ENCODE measurements at places on chromosomes 2 and 18. TPM values are rescaled to one million over a fixed set of nuclear protein-coding genes. Genes with fewer than 3 reads are reported as not detected.

- H3K4me3 ChIP-seq: no peak overlapping the region
- H3K36me3 ChIP-seq: no peaks in the 10 kb centered on the region
- no peak overlapping the region for H3K27ac ChIP-seq
- no peaks in the 10 kb centered on the region for H3K4me1 ChIP-seq
Measured at GRCh38 chr2:142834021-142834420, 43.4 kb upstream of the KYNU start.

CCDC178 gene
- not detected for total RNA-seq

PSD4 gene
- total RNA-seq: 1.3 TPM

- H3K27ac ChIP-seq: no peak overlapping the region
- H3K4me3 ChIP-seq: no peak overlapping the region
- no peaks in the 10 kb centered on the region for H3K27me3 ChIP-seq
- no peaks in the 10 kb centered on the region for H3K36me3 ChIP-seq
- H3K4me1 ChIP-seq: no peaks in the 10 kb centered on the region
Measured at GRCh38 chr2:234650911-234651310, 154.0 kb upstream of the ARL4C start.

- no peak for DNase-seq
- H3K4me3 ChIP-seq: no peak overlapping the region
- no peaks in the 10 kb centered on the region for H3K36me3 ChIP-seq
- no peaks in the 10 kb centered on the region for H3K4me1 ChIP-seq
Measured at GRCh38 chr18:11937874-11938478, 29.9 kb upstream of the MPPE1 start.

UGT1A5 gene
- total RNA-seq: not detected

- H3K36me3 ChIP-seq: no peaks in the 10 kb centered on the region
- H3K4me3 ChIP-seq: no peak overlapping the region
- no peak overlapping the region for H3K27ac ChIP-seq
- no peaks in the 10 kb centered on the region for H3K27me3 ChIP-seq
- H3K4me1 ChIP-seq: no peaks in the 10 kb centered on the region
Measured at GRCh38 chr2:189592353-189592984, 11.9 kb upstream of the SLC40A1 start.

- no peak overlapping the region for H3K27ac ChIP-seq
- H3K36me3 ChIP-seq: no peaks in the 10 kb centered on the region
- H3K27me3 ChIP-seq: no peaks in the 10 kb centered on the region
- no peak overlapping the region for H3K4me3 ChIP-seq
Measured at GRCh38 chr2:102436323-102436722, 13.4 kb downstream of the IL18RAP start.

- peaks cover 2% of the 10 kb centered on the region for H3K4me1 ChIP-seq
- H3K4me3 ChIP-seq: no peak overlapping the region
- no peak for DNase-seq
- H3K27me3 ChIP-seq: no peaks in the 10 kb centered on the region
- no peak overlapping the region for H3K27ac ChIP-seq
Measured at GRCh38 chr18:56414357-56414756, 224.0 kb downstream of the TXNL1 start.

DNA sequence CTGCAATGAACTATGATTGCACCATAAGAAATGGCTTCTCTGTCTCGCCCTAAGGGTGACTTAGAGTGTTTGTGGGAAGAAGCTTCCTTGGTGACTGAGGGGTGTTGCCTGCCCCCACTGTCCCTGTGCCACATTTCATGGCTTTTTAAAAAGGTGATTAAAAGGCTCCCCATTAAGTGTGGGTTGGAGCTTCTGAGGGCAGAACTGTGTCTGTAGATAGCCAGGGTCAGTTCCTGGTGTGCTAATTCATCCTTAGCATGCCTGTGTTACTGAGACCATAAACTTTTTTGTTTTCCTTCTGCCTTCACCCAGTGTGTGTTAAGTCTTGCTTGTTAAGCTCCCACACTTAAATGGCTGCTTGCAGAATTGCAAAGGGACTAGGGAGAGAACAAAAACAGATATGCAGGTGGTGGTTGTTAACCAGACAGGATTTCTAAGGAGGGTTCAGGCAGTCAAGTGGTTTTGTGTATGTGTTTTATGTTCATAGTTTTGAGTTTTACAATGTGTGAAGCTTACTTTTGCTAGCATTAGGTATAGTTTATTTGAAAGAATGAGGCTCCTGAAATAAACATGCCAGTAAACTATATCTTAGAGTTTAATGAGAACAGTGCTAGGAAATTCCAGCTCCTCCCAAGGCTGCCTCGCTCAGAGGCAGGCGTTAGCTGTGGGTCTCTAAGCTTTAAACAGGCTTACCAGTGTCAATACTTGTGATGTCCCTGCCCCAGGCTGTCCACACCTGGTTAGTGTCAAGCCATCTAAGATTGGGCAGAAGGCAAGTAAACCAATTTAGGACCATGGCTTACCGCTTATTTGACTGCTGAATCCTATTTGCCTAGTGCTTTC, 14.5 kb downstream of the CERS6 start:
- peaks cover 23% of the 10 kb centered on the region for H3K4me1 ChIP-seq
- no peak for DNase-seq
- no peak overlapping the region for H3K4me3 ChIP-seq
- no peaks in the 10 kb centered on the region for H3K27me3 ChIP-seq
- H3K27ac ChIP-seq: no peak overlapping the region

DNA sequence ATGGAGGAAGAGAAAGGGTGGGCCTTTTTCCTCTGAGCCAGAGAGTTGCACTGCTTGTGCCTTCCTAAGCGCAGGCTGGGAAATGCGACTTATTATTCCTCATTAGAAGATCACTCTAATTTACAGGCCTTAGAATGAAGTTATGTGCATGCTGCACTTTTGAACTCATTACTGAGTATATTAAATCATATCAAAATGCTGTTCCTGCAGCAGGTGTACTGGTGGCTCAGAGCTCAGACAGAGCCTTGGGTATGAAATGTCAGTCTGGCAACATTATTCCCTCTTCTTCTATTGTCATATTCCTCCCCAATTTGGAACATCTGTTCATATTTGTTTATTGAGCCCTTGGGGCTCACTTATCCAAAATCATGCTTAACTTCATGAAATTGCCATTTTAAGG, 85.5 kb downstream of the ADCYAP1 start:
- H3K4me1 ChIP-seq: peaks cover 5% of the 10 kb centered on the region
- no peak overlapping the region for H3K4me3 ChIP-seq
- H3K36me3 ChIP-seq: no peaks in the 10 kb centered on the region
- H3K27me3 ChIP-seq: no peaks in the 10 kb centered on the region
- no peak for DNase-seq
- no peak overlapping the region for H3K27ac ChIP-seq

GRCh38 chr2:58594762-58595161, 353.6 kb upstream of the FANCL start:
- H3K4me3 ChIP-seq: no peak overlapping the region
- H3K27me3 ChIP-seq: no peaks in the 10 kb centered on the region
- no peaks in the 10 kb centered on the region for H3K4me1 ChIP-seq
- H3K36me3 ChIP-seq: no peaks in the 10 kb centered on the region
- no peak overlapping the region for H3K27ac ChIP-seq

STEAP3 gene
- total RNA-seq: 22.2 TPM

- no peak overlapping the region for H3K27ac ChIP-seq
- no peak for DNase-seq
- H3K4me3 ChIP-seq: no peak overlapping the region
- no peaks in the 10 kb centered on the region for H3K27me3 ChIP-seq
- no peaks in the 10 kb centered on the region for H3K36me3 ChIP-seq
- no peaks in the 10 kb centered on the region for H3K4me1 ChIP-seq
Measured at GRCh38 chr2:24477229-24477628, 13.8 kb upstream of the NCOA1 start.

CTLA4 gene
- total RNA-seq: not detected

DNA sequence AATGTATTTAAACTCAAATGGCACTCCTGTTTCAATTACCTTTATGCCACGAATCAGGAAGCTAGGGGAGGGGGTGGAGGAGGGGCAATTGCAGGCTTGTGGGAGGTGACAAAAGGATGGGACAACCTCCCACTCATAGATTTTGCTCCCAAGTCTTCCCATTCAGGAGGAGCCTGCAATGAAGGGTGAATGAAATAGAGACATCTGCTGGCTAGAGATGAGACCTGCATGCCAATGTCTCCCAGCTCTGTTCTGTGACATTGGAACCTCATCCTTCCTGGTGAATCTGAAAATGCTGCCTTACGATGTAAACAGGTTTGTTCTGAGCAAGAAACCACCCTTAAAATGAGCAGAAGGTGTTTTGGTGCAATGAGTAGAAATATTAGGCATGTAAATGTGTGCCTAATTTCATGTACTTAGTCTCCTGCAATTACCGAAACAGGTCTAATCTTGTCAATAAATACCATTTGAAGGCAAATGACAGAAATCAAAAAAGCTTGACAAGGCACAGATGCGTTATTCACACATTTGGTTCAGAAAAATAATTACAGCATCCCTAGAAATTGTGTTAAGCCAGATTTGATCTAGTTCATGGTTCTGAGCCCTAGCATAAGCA, 2.7 kb upstream of the PID1 start:
- no peak overlapping the region for H3K27ac ChIP-seq
- H3K4me1 ChIP-seq: peaks cover 3% of the 10 kb centered on the region
- no peaks in the 10 kb centered on the region for H3K27me3 ChIP-seq
- no peaks in the 10 kb centered on the region for H3K36me3 ChIP-seq
- no peak overlapping the region for H3K4me3 ChIP-seq
- peak; percentile 65 for DNase-seq

- no peak overlapping the region for H3K4me3 ChIP-seq
- no peaks in the 10 kb centered on the region for H3K27me3 ChIP-seq
- no peaks in the 10 kb centered on the region for H3K4me1 ChIP-seq
- DNase-seq: no peak
Measured at GRCh38 chr18:70284976-70285620, 3.7 kb upstream of the SOCS6 start.

DSG1 gene
- not detected for total RNA-seq

KLHL14 gene
- total RNA-seq: 1.3 TPM
